ENCODE measurements at places on chromosomes 5 and 9.
A peak's percentile ranks its signal among the peaks of the same experiment; 100 is the strongest.

GRCh38 chr5:169964246-169964645 is 16.0 kb downstream of the INSYN2B start:
- no peak for DNase-seq

DNA sequence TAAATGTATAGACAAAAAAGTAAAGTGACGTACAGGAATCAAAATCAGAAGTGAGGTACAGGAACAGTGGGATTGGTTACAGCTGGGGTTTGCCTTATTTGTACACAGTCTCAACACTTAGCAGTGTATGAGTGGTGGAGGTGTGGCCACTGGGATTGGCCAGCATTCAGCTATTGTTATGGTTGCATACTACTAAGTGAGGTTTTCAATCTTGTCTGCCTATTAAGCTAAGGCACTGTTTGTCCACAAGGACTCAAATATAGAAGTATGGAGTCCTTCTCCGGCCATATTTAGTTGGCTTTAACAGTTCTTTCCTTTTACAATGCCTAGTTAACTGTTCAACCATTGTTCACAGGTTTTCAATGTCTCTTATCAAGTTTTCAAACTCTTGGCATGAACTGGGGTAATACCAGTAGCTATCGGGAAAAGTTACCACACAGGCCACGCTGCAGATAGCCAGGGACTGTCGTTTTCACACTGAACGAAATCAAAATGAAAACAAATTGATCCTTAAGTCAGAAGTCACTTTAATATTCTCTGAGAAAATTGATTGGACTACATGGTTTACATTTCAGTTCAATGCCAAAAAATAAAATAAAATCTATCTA is 176.0 kb upstream of the FREM1 start:
- DNase-seq: no peak

GRCh38 chr5:2757563-2758351 is 6.3 kb upstream of the IRX2 start:
- DNase-seq: no peak

GRCh38 chr9:81850724-81851123 is 77.5 kb upstream of the SPATA31D4 start:
- DNase-seq: no peak

DNA sequence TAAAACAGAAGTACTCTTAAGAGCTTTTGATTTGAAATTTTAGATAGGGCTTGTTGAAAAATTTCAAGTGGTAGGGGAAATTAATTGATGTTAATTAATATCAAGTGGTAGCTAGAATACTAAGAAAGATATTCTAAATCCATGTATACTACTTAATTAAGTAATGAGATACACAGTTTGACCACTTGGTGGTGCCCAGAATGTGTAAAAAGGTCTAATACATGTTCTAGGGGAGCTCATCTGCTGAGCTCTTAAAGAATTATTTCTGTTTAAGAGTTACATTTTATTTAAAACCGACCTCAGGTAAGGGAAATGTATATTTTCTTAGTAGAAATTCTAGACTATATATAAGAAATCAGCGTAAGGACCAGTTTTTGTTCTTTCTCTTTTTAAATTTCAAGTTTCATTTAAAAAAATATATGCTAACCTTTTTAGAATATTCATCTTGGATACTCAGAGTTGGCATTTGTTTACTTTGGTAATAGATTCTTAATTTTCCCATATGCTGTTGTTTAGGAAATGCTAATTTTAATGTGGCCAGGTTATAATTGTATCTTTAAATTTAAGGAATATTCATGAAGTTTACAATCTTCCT is 61.5 kb downstream of the LNPEP start:
- DNase-seq: no peak

GRCh38 chr5:10690460-10691440 is 70.3 kb downstream of the DAP start:
- DNase-seq: no peak

GRCh38 chr9:96047741-96048103 is 172.2 kb downstream of the ERCC6L2 start:
- no peak for DNase-seq

- no peak for DNase-seq
Observed at GRCh38 chr5:56356121-56356835, 123.1 kb upstream of the ANKRD55 start.

DNA sequence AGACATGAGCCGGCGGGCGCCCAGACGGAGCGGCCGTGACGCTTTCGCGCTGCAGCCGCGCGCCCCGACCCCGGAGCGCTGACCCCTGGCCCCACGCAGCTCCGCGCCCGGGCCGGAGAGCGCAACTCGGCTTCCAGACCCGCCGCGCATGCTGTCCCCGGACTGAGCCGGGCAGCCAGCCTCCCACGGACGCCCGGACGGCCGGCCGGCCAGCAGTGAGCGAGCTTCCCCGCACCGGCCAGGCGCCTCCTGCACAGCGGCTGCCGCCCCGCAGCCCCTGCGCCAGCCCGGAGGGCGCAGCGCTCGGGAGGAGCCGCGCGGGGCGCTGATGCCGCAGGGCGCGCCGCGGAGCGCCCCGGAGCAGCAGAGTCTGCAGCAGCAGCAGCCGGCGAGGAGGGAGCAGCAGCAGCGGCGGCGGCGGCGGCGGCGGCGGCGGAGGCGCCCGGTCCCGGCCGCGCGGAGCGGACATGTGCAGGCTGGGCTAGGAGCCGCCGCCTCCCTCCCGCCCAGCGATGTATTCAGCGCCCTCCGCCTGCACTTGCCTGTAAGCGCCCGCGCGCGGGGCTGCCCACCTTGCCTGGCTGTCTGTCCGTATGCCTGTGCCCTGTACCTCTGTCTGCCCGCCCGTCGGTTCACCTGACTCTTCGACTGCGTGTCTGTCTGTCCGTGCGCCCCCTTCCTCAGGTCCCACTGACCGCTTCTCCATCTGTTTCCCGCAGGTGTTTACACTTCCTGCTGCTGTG is 412 bp downstream of the FGF18 start:
- no peak for DNase-seq

- no peak for DNase-seq
Observed at GRCh38 chr5:169828385-169828784, 151.9 kb downstream of the INSYN2B start.

DNA sequence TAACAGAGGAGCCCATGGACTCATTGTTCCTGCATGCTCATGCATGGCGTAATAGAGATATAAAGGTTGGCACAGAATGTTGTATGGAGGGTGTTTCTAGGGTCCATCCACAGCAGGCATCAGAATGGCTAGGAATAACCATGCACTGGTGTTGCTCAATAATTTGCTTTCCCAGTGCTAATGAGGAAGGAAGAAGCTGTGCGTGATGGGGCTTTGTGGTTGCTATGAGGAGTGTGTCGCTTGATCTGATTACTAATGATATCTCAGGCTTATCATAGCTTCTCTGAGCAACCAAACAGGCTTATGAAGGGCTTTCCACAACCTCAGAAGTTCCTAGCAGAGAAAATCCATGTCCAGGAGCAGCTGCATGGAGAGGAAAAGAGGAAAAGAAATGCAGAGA is 151.3 kb upstream of the TRPC7 start:
- no peak for DNase-seq

- DNase-seq: no peak
Observed at GRCh38 chr9:18438951-18439350, 35.0 kb upstream of the ADAMTSL1 start.

DNA sequence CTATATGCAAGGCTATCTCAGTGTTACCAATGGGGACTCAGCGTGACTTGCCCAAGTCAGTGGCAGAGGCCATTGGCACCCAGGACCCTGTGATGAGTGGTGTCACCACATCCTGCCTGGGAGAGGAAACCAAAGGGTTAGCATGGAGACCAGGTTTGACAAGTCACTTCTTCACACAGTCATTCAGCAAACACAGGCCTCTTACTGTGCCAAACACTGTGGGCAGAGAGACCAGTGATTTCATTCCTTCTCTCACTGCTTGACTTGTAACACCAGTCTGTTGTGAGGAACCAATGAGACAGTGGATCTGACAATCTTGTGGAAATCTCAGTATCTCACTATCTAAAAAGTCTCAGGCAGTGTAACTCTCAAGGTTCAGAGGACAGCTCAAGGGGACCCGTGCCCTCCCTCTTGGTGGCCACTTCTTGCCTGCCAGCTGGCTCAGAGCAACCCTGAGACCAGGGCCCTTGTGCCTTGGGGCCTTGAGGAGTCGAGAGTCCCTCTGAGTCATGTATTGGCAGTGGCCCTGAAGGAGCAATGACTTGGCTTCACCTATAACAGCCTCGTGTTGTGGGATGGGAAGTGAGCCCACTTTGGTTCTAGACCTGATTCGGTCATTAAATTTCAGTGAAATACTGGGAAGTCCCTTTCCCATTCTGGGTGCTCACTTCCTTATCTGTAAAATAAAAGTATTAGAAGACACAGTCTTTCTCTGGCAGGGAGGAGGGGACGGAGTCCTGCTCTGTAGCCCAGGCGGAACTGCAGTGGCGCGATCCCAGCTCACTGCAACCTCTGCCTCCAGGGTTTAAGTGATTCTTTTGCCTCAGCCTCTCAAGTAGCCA is 1.6 kb downstream of the FABP6 start:
- DNase-seq: no peak

DNA sequence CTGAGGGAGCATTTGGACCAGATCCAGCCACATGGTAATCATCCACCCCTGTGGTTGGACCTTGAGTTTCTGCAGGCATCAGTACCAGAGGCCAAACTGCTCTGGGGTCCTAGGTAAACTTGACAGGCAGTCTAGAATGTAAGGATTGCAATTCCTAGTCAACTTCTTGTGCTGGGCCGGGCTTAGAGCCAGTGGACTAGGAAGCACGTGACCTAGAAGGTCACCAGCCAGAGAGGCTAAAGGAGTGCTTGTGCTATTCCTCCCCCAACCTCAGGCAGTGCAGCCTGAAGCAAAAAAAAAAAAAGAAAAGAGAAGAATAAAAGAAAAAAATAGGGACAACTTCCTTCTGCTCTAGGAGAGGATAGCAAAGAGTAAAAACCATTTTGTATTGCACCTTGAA is 406.2 kb upstream of the FTMT start:
- DNase-seq: no peak

- DNase-seq: no peak
Observed at GRCh38 chr9:106619211-106619610, 243.8 kb upstream of the ZNF462 start.

DNA sequence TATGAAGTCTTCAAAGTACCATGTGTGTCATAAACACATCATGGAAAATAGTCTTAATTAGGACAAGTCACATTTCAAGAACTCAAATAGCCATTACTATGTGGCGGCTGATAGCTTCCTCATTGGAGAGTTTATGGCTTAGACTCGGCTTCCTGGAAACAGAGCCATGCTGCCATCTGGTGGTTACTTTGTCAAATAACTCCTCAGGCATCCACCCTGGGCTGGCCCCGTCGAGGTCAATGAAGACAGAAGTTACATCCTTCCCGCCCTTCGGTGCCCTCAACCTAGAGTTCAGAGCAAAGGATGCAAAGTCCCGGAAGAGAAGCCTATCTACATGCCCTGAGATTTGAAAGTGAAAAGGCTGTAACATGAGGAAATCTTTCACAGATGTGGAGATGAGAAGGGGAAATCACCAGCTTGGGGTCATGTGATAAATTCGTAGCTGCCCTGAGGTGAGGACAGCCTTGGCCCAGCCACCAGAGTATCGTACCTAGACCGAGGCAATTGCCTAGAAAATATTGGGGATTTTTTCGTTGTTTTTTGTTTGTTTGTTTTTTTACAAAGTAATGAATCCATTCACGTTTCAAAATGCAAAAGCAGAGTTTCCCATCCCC is 45.5 kb upstream of the ZNF169 start:
- peak; percentile 39 for DNase-seq

DNA sequence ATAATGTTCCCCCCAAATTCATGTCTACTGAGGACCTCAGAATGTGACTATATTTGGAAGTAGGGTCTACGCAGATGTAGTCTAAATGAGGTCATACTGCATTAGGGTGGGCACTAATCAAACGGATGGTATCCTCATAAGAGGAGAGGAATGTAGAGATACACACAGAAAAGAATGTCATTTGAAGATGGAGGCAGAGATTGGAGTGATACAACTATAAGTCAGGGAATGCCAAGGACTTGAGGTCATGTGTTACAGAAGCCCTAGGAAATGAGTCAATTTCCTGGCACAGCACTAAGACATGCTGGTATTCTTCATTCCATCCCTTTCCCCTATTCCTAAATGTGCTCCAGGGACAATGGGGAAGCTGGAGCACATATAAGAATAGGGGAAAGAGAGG is 758 bp upstream of the PDCD1LG2 start:
- DNase-seq: peak; percentile 90

DNA sequence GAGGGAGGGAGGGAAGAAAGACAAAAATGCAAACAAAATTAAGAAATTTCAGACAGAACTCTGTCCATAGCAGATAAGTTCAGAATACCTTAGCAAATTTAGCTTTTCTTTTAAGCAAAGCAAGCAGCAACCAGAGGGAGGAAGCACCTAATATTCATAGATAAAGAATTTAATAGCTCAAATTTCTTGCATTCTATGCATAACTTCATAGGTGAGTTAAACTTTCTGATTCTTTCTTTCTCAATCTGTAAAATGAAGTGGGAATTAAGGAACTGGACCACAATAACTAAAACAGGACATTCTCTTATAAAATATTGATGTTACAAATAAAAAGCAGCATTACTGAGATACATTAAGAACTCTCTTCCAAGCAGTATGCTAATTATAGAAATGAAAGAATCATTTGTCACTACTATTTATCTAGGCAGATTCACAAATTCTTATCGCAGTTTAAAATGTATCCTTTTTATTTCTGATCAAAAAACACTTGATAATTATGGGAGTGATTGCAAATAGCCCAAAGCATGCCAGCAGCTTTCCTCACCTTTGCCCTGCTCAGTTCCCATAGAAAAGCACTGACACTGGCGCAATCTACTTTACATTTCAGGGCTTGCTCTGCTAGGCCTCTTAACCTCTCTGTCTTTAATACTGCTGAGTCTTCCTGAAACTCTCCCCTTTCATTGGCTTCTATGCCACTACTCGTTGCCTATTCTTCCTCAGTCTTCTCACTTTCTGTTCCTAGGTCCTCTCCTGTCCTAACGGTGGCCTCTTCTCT is 341.8 kb downstream of the PIK3R1 start:
- no peak for DNase-seq

- DNase-seq: no peak
Observed at GRCh38 chr5:172722327-172722815, 48.6 kb downstream of the DUSP1 start.

- DNase-seq: no peak
Observed at GRCh38 chr5:102955488-102955887, 164.4 kb downstream of the GIN1 start.

GRCh38 chr5:175642998-175643397 is 14.9 kb upstream of the HRH2 start:
- no peak for DNase-seq

DNA sequence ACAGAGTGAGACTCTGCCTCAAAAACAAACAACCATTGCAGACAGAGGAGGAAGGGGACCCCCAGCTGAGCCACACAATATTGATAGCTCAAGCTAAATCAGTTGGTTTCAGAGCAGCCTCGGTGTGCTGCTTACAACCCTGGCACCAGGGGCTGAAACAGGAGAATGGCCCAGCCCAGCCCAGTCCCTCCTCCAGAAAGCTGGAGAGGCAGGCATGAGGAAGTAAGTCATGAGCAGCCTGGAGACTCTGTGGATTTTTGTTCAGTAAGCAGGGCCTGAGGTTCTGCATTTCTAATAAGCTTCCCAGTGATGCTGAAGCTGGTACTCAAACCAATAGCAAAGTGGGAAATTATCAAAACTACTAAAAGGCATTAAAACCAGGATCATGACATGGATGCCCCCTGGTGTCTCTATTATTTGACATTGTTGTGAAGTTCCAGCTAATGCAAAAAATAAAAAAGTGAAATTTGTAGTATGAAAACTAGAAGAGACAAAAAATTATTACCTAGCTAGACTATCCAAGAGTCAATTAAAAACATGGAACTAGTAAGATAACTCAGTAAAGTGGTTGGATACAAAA is 14.2 kb downstream of the PRRT1B start:
- DNase-seq: no peak
